ENCODE measurements at places on chromosomes 1 and 21.

DNA sequence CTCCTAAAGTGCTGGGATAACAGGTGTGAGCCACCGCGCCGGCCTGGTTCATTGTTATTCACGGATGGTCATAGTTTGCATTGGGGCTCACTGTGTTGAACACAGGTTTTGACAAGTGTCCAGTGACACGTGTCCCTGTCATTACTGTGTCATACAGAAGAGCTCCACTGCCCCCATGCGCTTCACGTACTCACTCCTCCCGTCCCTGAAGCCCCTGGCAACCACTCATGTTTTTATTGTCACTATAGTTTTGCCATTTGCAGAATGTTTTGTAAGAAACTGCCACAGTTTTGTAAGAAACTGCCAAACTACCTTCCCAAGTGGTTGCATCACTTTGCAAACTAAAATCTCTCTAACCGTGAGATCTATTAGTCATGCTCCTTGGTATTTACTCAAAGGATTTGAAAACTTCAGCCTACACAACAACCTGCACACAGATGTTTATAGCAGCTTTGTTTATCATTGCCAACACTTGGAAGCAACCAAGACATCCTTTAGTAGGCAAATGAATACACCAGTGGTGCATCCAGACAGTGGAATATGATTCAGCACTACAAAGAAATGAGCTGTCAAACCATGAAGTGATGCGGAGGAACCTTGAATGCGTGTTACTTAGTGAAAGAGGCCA lies 163.2 kb upstream of the COL6A1 start:
- no peak for DNase-seq

GRCh38 chr1:6094801-6095505 lies 49.3 kb downstream of the KCNAB2 start:
- no peak for DNase-seq

DNA sequence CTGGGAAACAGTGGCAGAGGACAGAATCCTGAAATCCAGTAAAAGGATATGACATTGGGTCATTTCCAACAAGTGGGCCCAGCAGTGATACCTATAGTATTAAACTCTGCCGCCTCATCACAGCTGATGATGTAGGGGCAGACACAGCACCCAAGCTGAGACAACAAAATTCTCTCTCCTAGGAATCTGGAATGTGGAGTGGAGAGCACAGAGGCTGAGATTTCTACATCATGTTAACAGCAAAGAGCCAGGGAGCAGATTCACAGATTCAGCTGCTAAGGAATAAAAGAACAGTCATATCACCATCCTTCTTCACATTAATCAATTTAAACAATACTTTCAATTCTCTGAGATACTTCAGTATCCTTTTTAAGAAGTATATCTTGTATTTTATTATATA lies 61.9 kb downstream of the CRP start:
- DNase-seq: no peak

- DNase-seq: no peak
These were observed 324.0 kb upstream of the NEGR1 start for GRCh38 chr1:72606216-72606810.

GRCh38 chr1:205623646-205624045 lies 8.2 kb downstream of the ELK4 start:
- no peak for DNase-seq

DNA sequence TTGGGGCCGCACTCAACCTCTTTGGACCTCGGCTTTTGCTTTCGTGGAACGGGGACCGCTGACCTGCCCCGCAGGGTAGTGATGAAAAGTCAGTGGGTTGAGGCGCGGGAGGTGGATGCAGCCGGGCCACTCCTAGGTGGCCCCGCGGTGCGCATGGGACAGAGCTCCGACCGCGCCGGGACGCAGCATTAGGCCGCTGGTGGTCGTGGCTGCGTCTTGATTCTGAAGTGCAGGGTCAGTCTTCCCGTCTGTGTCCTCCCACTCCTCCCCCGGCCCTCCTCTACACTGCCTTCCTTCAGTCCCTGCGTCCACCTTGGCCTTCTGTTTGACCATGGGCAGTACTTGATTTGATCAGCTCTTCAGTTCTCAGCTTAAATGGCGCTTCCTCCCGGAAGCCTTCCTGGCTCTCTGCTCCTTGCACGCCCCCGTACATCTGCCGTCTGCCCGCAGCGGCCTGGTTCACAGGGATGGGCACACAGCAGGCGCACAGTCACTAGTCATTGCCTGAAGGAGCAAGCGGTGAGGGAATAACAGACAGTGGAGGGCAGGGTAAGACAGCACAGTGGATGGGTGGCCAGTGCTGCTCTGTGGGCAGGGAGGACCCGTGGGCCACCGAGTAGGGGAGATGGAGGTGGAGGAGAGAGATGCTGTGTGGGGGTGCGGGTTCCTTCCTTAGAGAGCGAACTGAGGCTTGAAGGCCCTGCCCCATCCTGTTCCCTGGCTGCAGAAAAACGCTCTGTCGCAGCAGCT lies 633 bp downstream of the THEMIS2 start:
- DNase-seq: no peak

DNA sequence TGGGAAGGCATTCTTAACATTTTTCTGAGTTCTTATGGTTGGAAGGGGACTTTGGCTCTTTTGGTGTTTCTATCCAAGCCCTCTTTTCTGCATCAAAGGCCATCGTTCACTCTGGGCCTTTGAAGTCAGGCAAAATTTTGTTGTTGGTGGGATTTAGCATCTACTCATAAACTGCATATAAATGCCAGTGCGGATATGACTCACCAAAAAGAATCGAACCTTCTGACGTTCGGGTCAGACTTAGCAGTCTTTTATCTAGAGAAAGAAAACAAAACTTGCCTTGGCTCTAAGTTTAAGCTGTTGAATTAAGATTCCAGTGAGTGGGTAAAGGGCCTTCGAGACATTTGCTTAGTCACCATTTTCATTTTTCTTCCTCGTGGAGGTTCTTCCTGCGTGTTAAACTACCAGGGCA lies 51.4 kb downstream of the EVA1C start:
- DNase-seq: no peak

GRCh38 chr1:6028042-6028850 lies 17.4 kb upstream of the KCNAB2 start:
- no peak for DNase-seq

GRCh38 chr1:182671750-182672486 lies 12.5 kb downstream of the RGS8 start:
- no peak for DNase-seq

DNA sequence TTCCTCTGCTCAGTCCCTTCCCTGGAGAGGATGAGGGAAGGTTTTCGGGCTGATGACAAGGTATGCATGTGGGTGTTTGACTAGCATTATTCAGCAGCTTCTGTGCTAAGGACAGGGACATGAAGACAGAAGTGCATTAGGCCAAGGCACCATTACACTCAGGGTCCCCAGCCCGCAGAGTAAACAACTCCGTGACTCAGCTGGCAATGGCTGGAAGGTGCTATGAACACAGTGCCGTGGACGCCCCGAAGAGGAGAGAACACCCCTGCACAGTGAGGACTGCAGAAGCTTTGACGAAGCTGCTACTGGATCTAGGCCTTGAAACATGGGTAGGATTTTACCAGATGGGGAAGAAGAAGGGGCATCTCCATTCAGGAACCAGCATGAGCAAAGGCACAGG lies 13.7 kb upstream of the EPS8L3 start:
- DNase-seq: no peak

- DNase-seq: no peak
These were observed 196.1 kb downstream of the KCNH1 start for GRCh38 chr1:210937846-210938245.

- DNase-seq: no peak
These were observed 277.4 kb upstream of the PLXNA2 start for GRCh38 chr1:208521534-208521933.

DNA sequence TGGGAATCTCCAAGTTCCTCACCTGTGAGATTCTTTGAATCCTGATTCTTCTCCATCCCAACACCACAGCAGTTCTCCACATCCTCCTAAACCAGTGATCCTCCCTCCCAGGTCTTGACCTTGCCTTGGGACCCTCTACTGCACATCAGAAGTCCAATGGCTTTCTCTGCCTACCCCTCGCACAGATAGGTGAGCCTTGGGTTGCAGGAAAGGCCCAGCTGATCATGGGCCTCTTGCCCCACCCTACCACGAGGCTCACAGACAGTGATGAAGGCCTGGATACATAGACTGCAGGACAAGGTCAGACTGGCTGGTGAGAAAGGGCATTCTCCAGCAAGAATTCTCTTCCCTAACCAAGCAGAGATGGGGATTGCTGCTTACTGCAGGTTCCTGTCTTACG lies 825 bp downstream of the FABP3 start:
- no peak for DNase-seq

- DNase-seq: no peak
These were observed 5.9 kb upstream of the WNT2B start for GRCh38 chr1:112502826-112503225.

DNA sequence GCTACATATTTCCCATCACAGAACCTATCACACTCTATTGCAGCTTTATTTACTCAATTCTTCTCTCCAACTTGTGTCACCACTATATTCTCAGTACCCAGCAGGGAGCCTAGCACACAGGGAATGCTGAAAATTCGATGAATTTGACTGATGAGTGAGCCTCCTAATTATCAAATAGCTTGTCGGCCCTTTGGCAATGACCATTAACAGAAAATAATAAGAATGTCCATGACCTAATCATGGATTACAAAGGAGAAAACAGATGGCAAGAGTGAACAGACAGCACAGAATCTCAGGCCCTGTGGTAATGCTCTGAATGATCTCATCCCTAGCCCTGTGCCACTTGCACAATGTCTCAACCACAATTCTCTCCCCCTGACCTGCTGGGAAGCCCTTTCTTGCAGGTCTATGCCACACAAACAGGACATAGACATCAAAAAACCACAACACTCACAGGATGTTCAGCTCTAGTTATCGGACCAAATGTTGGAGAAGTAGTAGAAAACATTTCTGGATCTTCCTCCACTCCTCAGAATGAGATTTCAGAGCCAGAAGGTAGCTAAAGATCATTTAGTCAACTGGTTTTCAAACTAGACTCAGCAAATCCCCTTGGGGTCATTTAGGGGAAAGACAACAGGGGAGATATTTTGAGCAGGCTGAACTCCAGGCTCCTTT lies 68.4 kb downstream of the LUZP1 start:
- no peak for DNase-seq

- DNase-seq: no peak
These were observed 64.9 kb downstream of the FHAD1 start for GRCh38 chr1:15311880-15312279.

- no peak for DNase-seq
These were observed 88.3 kb upstream of the NGF start for GRCh38 chr1:115426231-115426771.

GRCh38 chr1:184753608-184754475 lies 816 bp downstream of the EDEM3 start:
- DNase-seq: peak; percentile 49

DNA sequence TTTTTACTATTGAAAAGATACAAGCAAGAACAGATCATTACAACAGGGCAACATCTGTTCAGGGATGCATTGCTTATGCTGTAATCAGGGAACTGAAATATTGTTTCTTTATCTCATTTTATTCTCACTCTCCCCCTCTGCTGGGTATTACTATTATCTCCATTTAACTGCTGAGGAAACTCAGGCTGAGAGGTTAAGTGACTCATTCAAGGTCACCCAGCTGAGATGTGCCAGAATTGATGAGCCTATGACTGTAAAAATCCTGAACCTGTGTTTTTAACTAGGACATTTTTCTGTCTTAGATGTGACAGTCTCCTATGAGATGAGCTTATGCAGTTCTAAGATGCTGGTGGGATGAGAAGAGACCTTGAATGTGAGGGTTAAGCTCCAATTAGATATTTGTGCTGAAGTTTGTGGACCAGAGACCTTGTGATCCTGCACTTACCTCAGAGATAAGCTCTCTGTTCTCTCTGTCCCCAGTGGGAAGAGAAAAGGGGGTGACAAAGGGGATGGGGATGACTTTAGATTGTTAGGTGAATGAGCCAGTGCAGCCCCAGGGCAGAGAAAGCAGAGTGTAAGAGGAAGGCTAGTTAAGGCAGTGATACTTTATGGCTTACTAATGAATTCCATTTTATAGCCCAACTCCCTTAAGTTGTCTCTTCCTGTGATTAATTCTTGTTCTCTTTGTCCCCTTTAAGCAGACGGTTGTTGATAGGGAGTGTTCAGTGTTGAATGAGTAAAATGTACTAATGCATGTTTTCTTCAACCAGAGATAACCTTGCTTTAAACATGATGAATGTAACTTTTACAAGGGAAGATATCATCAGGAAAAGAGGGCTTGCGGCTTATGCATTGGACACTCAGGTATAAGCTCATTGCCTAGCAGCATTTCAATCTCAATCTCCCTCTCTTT lies 111.4 kb downstream of the HLX start:
- no peak for DNase-seq

Measured in MM.1S (cell line).